ENCODE measurements at places on chromosomes 5 and 9.

DNA sequence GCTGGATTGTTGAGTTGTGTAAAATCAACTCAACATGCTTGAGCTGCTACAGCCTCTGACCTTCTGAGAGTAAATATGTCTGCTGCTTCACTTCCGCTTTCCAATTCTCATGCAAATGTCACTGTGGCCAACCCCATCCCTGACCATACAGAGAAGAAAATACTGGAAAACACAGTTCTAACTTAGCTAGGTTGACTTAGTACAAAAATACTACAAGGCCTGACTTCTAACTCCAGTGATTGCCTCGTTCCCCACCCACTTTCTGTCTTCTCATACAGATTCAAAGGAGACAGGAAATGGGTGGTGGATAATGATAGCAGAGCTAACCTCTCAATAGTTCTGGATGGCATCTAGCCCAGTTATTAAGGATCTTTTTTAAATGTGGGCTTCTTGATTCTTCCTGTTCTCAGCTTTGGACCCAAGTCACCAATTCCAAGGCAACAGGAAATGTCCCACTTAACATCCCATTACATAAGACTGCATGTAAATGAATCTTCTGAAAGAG, 226.6 kb upstream of the SLC24A2 start:
- no peak for DNase-seq

DNA sequence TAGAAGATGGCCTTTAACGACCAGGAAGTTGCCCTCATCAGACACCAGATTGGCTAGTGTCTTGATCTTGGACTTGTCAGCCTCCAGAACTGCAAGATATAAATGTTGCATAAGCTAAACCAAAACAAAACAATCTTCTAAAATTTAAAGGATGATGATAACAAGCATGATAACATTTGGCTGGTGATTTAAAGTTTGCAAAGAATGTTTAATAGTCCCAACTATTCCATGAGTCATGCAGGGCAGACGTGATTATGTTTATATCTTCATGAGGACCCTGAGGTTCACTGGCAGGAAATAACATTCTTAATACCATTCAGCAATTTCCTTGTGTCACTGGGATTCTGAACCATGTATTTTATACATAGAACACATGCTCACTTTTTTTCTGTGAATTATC, 319.8 kb downstream of the HCN1 start:
- no peak for DNase-seq

DNA sequence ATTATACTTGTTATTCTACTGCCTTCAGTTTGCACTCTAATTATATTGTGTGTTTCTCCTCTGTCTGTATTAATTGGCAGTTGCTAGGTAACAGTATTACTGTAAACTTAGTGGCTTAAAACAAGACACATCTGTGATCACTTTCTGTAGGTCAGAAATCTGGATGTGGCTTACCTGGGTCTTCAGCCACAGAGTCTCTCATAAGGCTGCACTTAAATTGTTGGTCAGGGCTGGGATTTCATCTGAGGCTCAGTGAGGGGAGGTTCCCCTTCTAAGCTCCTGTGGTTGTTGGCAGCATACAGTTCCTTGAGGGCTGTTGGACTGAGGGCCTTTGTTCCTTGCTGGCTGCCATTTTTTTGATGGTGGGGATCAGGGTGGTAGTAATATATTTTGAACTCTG, 68.8 kb downstream of the SLC44A1 start:
- no peak for DNase-seq

DNA sequence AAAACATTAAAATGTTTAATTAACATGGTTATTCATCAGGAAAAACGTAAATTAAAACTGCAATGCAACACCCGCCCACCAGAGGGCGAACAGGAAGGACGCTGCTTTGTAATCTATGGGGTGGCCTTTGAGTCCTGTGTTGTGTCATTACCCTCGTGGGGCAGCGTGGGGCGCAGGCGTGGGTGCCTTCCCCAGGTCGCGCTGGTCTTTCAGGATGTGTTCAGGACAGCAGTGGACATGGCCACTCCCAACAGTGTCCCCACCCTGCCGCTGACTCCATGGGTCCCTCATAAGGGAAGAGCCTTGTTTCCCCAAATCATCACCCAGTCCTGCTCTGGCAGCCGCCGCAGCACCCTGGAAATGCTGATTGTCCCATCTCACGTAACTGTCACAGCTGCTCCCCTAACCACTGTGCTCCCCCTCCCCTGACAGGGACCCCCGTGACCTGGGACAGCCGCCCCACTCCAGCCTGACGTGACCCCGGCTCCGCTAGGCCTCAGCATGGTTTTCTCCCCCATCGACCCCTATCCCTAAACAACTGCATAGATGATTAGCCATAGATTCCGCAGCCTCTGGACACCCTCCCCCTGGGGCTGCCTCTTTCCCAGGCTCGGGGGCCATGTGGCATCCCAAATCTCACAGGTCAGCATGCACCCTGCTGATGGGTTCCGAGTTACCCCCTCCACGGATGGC, 36.4 kb downstream of the GLT6D1 start:
- DNase-seq, result peak; percentile 33

DNA sequence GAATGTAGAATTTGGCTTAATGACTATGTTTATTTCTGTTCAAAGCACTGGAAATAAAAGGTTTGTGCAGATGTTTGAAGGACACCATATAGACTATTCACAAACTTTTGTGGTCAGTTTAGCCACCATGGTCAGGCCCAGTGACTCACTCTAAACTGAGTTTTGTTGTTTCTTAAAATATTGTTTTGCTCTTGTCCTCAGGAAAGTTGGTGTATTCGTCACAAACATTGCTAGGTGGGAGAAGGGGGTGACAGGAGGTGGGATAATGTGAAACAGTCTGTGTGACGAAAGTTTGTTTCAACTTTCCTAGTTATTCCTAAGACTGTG, 35.0 kb upstream of the LIFR start:
- no peak for DNase-seq

GRCh38 chr5:65133477-65134110, 348.1 kb downstream of the ADAMTS6 start:
- no peak for DNase-seq

DNA sequence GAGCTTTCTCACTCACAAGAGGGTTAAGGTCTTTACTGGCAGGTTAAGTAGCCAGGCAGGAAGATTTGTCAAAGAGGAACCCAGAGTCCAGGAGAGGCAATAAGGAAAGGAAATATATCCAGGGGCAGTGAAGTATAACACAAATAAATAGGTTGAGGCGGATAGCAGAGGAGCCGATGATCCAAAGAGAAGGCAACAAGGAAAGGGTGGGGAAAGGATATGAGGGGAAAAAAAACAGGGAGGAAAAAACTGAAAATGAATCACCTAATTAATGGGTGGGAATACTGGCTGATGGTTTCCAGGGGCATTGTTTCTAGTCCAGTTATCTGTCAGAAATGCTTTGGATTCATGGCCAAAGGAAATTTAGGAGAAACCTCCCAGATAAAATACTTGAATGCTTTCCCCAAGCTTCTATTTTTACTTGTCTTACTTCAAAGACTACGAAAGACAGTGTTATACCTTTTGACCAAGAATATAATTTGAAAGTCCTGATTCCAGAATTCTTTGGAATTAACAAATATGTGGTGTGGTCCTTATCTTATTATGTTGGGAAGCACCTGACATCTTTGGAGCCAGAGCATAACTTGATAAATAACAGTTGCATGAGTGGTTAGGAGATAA, 146.5 kb downstream of the AOPEP start:
- DNase-seq, result no peak

DNA sequence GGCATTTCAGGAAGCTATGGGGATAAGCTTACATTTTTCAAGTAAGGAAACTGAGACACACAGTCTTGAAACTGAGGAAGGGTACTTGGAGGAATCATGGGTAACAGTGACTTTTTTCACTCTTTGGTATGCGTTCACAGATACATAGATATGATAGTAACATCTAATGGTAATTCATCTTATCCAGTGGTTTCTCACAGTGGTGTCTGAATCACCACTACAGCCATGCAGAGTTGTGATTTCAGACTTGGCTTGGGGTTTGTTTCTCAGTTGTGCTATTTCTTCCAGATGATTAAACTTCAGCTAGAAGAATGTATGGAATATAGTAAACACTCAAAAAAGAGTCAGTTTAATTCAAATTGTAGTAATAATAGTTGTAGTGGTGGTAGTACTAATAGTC, 239.1 kb upstream of the NUDT12 start:
- DNase-seq, result no peak

DNA sequence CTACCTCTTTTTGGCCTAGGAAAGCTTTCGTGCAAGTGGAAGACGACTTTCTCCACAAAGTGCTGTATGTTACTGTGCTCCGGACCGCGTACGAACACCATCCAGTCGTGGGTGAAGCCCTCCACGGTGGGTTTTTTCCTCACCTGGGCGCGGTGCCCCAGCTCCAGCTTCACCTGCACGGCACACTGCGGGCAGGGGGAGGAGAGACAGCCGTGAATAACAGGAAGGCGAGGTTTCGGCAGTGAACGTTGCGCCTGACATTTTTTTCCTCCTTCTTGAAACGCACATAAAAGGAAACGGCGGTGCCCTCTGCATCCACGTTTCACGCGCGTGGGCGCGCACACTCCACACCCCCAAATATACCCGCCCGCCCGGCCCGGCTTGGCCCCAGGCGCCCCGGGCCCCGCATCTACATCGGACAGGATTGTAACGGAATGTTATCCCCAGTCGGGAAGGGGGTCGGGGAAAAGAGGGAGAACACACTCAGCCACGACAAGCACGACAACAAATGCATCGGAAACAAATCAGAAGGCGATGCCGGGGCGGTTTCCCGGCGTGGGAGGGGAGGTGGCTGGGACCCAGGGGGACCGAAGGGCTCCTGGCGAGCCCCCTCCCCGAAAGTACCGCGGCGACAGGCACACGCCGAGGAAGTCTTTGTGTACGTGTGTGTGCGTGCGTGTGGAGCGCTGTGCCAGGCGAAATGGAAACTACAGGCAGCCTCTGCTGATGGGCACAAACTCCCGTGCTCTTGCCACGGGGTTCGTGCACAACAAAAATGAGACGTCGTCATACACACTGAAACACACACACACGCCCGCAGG, 1.4 kb downstream of the MLLT3 start:
- DNase-seq, result peak; percentile 61

- no peak for DNase-seq
These were observed 213.3 kb downstream of the IRX2 start for GRCh38 chr5:2538169-2538568.

DNA sequence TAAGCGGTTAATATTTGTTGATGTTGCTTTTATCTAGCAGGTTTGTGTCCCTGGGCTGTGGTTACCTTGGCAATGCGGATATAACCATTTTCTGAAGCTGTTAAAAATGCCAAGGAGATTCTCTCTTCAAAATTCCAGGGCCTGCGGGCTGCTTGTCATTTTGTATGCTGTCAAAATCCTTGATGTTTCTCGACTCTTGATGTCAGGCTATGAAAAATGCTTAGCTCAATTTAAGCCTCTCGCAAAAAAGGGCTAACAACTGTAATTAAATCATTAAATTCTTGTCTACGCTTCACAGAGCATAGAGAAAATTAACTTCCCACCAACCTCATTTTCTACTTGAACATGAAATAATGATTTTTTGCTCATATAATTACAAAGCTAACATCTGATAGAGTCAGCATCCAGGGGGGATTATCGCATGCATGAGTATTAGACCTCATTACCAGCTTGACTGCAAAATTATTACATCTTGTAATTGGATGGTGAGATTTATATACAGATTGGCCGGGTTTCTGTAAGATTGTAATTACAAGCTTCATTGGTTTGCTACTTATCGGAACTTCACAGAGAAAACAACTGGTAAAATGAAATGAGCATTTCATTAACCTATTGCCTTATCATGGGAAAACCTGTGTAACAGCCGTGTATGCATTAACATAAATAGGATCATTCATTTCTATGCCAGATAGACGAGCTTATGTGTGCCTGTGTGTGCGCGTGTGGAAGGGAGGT, 83.1 kb upstream of the IRX1 start:
- no peak for DNase-seq

GRCh38 chr9:91937056-91937455, 13.0 kb downstream of the ROR2 start:
- no peak for DNase-seq

DNA sequence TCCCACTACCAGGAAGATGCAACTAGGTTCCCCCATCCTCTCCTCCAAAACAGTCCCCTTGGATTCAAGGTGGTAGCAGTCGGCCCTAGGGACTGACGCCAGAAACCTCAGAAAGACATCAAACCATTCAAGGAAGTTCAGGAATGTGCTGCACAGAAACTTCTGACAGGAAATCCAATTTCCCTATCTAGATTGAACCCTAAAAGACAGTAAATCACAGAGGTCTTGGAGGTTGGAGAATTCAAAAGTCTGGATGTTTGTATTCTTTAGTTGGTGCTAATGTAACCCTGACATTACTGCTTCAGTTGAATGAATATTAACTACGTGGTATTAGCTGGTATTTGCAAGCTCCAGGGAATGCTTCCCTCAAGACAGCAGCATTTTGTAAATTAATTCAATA, 125.3 kb downstream of the SYK start:
- no peak for DNase-seq

GRCh38 chr5:112061666-112062065, 304.7 kb upstream of the NREP start:
- no peak for DNase-seq

DNA sequence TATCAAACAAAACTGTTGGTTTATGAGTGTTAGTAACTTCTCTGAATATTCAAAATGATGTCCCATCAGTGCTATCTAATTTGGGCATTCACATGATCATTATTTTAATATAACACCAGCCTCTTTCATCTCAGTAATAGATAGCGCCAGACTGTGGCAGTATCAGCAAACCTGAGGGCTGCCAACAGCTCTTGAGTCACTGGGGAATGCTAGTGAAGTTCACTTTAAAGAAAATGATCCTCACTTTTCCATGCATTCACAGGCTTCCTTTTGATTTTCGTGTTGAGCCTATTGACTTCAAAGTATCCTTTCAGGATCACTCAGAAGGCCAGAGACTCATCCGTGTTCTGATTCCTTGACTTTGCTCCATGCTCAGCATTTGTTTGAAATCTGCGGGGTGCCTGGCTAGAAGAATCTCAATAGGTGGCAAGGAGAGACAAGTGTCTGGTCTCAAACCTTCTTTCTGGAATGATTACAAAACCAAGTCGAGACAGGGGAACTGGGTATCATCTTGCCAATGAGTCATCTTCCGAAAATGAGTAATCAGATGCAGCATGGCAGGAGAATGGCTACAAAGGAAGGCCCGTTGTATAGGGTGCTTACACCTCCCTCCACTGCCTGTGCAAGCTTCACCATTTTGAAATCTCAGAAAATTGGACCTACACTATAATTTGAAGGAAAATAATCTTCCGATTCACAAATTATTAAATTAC, 509.1 kb downstream of the RASEF start:
- DNase-seq, result no peak

GRCh38 chr5:17441351-17441750, 56.7 kb upstream of the TAF11L2 start:
- no peak for DNase-seq

DNA sequence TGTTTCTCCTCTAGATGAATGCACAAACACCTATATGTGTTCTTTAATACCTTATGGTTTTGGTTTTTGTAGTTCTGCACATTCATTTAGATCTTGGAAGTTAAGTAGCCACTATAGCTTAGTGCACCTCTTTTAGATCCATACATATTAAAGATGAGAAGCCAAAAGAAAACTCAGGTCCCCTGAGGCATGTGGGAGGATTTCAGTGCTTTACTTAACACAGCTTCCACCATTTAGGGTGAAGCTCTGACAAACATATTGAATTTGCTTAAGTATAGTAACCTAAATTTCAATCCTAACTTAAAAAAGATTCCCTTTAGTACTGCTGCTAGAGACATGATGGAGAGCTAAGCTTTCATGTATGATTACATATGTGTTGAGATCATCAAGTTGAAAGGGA, 25.6 kb upstream of the RICTOR start:
- DNase-seq, result no peak
